A549 treated with AZD2906 at 1 μM for 4 hours (cell line): ENCODE measurements at places on chromosomes 6 and 20. TPM values are rescaled to one million over a fixed set of nuclear protein-coding genes. Genes with fewer than 3 reads are reported as not detected.

HAO1 gene
- total RNA-seq = not detected in 5 replicates

HIVEP2 gene
- total RNA-seq = 2.0 to 3.9 TPM (median 3.2 TPM) in 5 replicates

CALHM6 gene
- total RNA-seq = not detected in 5 replicates

LPA gene
- total RNA-seq = 0.06 to 0.15 TPM (median 0.07 TPM) in 5 replicates

TRAPPC3L gene
- total RNA-seq = not detected in 5 replicates

IL20RA gene
- 0.06 to 0.14 TPM in 2 of 5 replicates, not detected in the others for total RNA-seq

SPTLC3 gene
- total RNA-seq = 0.01 to 0.08 TPM (median 0.02 TPM) in 5 replicates

TRIM15 gene
- 0.03 to 0.24 TPM in 2 of 5 replicates, not detected in the others for total RNA-seq
